ENCODE measurements at places on chromosomes 5 and 9.
A peak's percentile ranks its signal among the peaks of the same experiment; 100 is the strongest.

DNA sequence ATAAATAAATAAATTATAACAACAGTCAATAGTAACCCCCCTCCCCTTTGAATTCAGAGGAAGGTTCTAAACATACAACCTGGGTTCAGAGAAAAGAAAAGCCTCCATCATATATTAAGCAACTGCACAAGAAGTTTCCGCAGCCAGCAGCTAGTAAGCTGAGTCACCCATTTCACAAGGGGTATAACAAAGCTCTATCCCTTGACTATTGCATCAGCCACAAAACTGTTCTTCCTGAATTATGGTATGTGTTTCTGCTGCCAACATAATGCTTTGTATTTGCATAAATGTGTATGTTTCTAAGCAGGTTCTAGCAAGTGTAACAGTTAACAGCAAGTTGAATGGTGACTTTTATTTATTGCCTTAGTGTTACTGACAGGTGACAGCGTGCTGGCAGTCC lies 6.8 kb upstream of the CEP120 start:
- no peak for DNase-seq

GRCh38 chr5:77202145-77202544 lies 8.3 kb upstream of the PDE8B start:
- no peak for DNase-seq

DNA sequence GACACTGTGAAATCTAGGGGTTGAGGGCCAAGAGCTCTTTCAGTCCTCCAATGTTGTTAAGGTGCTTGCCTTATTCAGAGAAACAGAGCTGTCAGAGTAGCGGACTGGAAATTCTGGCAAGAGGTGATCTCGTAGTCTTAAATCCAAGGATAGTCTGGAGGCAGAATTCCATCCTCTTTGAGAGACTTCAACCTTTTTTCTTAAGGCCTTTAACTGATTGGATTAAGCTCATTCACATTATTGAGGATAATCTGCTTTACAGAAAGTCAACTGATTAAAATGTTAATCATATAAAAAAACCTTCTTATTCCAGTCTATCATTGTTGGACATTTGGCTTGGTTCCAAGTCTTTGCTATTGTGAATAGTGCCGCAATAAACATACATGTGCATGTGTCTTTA lies 243.1 kb upstream of the COX7C start:
- DNase-seq: no peak

GRCh38 chr9:33241298-33241697 lies 1.3 kb downstream of the SPINK4 start:
- no peak for DNase-seq

GRCh38 chr9:120701248-120701647 lies 13.0 kb downstream of the MEGF9 start:
- DNase-seq: no peak

GRCh38 chr5:170503990-170504596 lies at the start of gene KCNIP1:
Gene KCNIP1 (plus strand): TSS chr5:170504020.
- no peak for DNase-seq

DNA sequence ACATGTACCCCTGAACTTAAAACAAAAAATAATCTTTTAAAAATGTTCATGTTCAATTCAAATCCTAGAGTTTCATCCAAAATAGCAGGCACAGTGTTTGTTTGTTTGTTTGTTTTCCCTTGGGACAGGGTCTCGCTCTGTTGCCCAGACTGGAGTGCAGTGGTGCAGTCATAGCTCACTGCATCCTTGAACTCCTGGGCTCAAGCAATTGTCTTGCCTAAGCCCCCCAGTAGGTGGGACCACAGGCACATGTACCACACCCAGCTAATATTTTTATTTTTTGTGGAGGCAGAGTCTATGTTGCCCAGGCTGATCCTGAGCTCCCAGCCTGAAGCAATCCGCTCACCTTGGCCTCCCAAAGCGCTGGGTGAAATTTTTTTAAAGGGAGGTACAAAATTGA lies 5.0 kb upstream of the POLR1E start:
- DNase-seq: no peak

DNA sequence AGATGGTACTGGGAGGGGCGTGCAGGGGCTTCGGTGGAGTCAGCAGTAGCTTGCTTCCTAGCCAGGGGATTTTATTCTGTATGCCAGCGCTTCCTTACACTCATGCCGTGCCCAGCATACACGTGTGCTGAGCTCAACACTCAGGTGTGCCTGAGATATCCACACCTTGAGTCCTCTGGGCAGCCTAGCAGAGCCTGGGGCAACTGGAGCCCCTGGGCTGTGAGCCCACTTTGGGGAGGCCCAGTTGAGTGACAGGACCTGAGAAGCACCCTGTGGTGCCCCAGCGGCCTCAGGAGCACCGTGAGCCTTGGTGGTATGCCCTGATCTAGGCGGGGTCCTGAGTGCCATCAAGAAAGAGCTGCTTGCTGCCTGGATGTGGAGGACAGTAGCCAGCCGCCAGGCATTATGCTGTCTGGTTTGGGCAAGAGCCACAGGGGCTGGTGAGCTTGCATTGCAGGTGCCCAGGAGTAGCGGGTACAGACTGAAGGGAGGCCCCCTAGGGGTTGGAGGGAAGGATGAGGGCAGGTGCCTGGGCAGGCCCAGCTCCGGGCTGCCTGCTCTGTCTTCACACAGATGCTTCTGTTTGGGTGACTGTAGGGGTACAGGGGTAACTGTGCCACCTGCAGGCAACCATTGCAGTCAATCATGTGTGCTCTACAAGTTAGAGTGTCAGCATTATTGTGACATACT lies 42.9 kb downstream of the BNIP1 start:
- DNase-seq: no peak

- DNase-seq: no peak
These were observed 139.9 kb downstream of the PALM2AKAP2 start for GRCh38 chr9:109919736-109920408.

GRCh38 chr5:135310328-135310989 lies 88.6 kb downstream of the MACROH2A1 start:
- no peak for DNase-seq

GRCh38 chr9:31870276-31870675 lies 514.2 kb upstream of the ACO1 start:
- no peak for DNase-seq

DNA sequence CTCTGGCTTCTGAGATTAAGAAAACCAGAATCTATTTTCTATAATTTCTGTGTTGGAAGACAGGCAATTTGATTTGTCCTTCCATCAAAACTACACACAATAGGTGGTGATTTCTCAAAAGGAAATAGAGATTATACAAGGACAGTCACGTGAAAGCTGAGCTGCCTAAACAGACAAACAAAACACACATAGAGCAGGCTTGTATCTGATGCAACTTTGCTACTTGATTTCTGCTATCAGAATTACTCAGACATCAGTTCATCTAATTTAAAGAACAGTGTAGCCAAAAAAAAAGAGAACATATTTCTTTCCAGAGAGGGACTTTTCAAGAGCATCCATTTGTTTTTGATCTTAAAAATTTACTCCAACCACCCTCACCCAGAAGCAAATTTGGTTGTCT lies 2128.3 kb upstream of the C9orf72 start:
- DNase-seq: no peak

GRCh38 chr5:91177639-91178038 lies 205.5 kb downstream of the ARRDC3 start:
- DNase-seq: no peak

GRCh38 chr5:128799945-128800344 lies 165.3 kb upstream of the SLC27A6 start:
- DNase-seq: no peak

DNA sequence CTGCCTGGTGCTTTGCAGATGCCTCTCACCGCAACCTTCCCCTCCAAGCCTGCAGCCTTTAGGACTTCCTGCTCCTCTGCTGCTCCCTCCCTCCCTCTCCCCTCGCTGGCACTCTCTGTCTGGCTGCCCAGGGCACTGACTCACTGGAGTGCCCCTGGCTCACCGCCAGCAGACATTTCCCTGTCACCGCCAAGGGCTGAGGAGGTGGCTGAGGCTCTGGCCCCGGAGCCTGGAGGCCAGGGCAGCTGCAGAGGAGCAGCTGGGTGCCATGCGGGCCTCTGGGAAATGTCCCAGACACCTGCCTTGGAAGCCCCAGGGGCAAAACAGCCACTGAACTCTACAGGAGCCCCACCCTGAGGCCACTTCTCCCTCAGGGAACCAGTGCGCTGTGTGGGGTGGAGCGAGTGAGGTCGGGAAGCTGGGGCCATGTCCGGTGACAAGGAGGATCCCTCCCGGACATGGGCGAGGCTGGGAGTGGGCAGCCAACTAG lies 53.4 kb downstream of the TENT4A start:
- peak; percentile 33 for DNase-seq

- DNase-seq: no peak
These were observed 13.0 kb downstream of the GLRX start for GRCh38 chr5:95809414-95809960.

DNA sequence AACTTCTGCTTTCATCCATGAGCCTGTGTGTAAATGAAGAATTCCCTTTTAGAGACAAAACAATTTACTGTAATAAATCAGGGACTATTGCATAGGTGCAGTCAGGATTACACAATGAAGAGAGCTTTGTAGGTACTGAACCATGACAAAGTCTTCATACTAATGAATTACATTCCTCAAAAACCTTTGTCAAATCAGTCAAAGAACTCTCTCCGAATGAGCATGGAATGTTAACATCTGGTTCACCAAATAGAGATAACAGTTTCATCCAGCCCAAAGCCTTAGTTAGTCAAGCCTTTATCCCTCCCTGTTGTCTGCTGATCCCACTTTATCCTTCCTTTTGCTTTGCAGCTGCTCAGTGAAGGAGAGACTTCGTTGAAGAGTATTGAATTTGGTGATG lies 62.9 kb upstream of the DMRTA1 start:
- DNase-seq: no peak

GRCh38 chr5:127647361-127647958 lies 1.4 kb upstream of the CTXN3 start:
- no peak for DNase-seq

DNA sequence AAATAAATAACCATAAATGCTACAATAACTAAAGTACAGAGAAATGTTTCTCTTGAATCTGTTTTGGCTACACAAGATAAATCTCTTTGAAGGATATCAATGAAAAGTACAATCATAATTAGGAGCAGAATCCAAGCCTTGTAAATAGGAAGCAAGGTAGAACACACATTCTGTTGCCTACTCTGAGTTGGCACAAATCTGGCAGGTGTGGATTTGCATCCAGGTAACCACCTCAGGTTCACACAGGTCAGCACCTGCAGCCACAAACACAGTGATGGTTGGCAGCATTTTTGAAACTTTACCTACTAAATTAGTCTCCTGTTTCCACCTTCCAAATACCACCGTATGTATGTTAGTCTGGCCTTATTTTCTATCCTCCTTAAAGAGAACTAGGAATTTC lies 105.3 kb upstream of the PIK3R1 start:
- no peak for DNase-seq

- no peak for DNase-seq
These were observed 10.0 kb upstream of the CLIC3 start for GRCh38 chr9:137006116-137007003.

DNA sequence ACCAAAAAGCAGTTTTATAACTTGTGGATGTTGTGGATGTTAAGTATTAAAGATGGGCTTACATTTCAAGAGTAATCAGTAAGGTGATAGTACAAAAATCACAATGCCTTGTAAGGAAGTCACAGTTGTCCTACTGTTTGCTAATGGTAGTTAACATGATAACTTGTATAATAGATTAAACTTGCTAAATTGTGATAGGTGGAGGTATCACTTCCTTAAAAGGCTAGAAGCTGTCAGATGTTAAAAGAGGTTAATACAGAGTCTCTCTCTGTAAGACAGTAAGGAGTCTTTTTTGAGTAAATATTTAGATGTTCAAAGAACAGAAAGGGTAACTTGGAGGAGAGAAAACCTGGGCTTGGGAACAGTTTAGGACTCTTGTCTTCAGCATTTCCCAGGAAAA lies 14.2 kb upstream of the MACIR start:
- no peak for DNase-seq
